ENCODE measurements at places on chromosomes 12 and 14.

GRCh38 chr14:88060576-88060975, 55.6 kb downstream of the GPR65 start:
- no peak for DNase-seq

DNA sequence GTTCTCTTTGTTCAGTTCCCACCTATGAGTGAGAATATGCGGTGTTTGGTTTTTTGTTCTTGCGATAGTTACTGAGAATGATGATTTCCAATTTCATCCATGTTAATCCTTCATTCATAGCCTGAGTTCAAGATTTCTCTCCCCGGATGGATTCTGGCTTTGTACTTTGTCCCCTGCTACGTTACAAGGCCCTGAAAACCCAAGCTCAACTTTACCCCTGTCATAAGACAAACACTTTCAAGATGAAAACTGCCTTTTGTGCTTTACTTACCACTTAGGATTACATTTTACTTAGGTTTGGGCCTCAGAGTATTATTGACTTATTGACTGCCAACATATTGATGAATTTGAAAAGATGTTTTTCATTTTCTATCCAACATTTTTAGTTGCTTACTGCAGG, 36.3 kb downstream of the FOXA1 start:
- no peak for DNase-seq

DNA sequence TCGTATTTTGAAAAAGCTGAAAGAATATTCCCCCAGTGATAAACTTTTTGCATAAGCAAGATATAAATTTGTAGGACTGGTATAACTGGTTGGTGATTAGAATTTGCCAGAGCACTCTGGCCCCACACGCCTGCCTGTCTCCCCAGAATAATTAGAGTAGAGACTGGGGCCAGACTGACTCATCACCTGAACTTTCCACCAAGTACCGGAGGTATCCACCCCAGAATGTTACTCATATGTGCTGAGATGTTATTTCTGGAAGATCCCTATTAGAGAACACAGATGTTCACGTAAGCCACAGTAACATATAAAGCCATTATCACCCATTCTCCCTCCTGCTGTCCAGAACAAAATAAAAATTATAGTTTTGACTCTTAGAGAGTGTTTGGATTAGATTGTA, 49.5 kb upstream of the PIWIL1 start:
- DNase-seq: no peak

- no peak for DNase-seq
Observed at GRCh38 chr12:71475280-71475679, 35.7 kb downstream of the LGR5 start.

GRCh38 chr14:92264195-92264594, 58.8 kb upstream of the SLC24A4 start:
- DNase-seq: peak; percentile 54

- no peak for DNase-seq
Observed at GRCh38 chr12:113464852-113465719, 6.6 kb downstream of the LHX5 start.

DNA sequence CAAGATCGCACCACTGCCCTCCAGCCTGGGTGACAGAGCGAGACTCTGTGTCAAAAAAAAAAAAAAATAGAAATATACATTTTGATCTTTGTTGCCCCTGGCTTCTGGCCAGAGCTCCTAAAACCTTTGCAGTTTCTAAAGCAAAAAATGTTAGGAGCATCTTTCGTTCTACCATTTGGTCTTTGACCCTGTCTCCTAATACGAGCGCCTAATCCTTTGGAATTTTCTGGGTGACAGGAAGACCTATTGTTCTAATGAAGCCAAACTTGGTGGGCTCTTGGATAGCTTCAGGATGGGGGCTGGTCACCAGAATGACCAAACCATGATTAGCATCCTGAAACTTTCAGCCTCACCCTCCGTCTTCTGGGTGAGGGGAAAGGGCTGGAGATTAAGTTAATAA, 32.3 kb upstream of the CLIP1 start:
- DNase-seq: no peak

- DNase-seq: no peak
Observed at GRCh38 chr12:91023326-91024004, 18.7 kb upstream of the EPYC start.

- DNase-seq: no peak
Observed at GRCh38 chr12:115430636-115431035, 746.7 kb upstream of the TBX3 start.

DNA sequence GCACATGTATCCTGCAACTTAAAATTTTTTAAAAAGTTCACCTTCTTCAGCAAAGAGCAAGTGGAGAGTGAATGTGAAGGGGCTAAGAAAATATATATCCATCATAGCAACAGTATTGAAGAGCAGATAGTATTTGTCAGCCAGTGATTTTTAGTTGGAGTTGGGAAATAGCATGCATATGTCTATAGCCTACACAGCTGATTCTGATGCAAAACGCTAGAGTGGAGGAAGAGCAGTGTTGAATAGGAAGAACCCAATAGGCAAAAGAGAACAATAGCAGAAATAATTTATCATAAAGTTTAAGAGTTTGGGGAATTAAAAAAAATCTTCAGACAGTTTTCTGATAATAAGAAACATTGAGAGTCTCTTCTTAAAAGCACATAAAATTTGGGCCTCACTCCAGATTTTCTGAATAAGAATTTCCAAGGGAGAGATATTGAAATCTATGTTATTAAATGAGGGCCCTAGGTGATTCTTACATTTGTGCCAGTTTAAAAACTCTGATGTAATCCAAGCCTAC, 12.0 kb downstream of the PDE6H start:
- peak; percentile 31 for DNase-seq

DNA sequence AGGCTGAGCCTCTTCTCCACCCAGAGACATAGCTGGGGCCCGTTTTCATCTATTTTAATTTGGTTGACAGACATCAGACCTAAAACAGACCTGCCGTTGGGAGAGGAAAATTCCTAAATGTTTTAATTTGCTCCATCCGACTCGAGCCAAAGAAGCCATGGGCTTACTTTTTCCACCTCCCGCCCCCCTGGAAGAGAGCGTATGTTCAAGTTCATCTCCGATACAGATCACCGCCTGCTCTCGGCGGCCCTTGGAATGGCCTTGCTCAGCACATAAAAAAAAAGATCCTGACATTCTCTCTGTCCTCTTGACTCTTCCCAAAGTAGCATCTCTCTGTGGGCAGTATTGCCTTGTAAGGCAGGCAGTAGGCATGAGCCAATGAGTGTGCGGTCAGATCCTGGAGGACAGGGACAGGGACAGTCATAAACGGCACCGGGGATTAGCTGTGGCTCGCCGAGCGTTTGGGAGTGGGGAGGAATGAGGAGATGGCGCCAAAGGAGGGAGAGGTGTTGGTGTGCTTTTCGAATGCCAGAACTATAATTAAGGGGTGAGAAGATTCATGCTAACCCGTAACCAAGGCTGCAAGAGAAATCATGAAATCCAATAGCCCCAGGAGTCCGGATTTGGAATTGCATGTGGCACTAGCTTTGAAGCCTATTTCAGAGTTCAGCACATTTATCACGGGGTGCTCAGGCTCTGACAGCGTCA, 47.9 kb upstream of the MEG3 start:
- DNase-seq: no peak

GRCh38 chr12:25794571-25794970, 163.9 kb upstream of the RASSF8 start:
- no peak for DNase-seq

- peak; percentile 58 for DNase-seq
Observed at GRCh38 chr12:114769634-114770033, 85.7 kb upstream of the TBX3 start.

DNA sequence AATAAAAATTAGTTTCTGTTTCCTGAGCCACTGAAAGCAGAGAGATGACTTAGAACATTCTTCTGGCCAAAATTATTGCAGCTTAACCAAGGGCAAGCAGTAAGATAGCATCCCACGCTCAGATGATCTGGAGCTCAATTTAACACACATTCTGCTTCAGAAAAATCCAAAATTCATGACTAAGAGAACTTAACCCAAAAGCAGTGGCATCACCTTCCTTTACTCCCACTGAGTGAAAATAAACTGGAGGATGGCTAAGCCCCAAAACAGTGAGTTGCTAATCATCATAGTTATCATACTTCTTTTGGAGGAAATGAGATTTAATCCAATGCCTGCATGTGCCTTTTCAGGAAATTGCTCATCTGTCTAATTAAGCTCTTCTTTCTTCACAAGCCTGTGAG, 195.4 kb downstream of the DUSP6 start:
- peak; percentile 61 for DNase-seq

- DNase-seq: peak; percentile 96
Observed at GRCh38 chr12:89162589-89163261, 189.6 kb downstream of the DUSP6 start.

- no peak for DNase-seq
Observed at GRCh38 chr12:93702707-93703315, 25.6 kb downstream of the CRADD start.

- DNase-seq: no peak
Observed at GRCh38 chr12:50218386-50218785, 51.2 kb upstream of the CERS5 start.

DNA sequence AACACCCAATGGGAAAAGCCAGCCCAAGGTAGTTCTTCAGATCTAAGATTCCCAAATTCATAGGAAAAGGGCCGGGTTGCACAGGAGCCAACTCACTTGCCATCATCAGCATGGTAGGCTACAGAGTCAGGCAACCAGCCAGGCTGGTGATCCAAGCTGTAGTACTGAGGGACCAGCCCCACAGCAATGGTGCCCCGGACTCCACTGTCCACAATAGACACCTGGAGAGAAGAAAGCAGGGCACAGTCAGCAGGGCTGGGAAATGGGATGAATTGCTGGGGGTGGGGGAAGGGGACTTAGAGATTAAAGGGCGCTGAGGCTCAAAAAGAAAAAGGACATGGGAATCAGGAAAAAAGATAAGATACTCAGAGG, 4.2 kb downstream of the SPRYD3 start:
- no peak for DNase-seq

GRCh38 chr14:76929927-76930326, 98.6 kb downstream of the IRF2BPL start:
- DNase-seq: peak; percentile 89

GRCh38 chr12:52645982-52646381, 6.0 kb downstream of the KRT2 start:
- DNase-seq: peak; percentile 62

DNA sequence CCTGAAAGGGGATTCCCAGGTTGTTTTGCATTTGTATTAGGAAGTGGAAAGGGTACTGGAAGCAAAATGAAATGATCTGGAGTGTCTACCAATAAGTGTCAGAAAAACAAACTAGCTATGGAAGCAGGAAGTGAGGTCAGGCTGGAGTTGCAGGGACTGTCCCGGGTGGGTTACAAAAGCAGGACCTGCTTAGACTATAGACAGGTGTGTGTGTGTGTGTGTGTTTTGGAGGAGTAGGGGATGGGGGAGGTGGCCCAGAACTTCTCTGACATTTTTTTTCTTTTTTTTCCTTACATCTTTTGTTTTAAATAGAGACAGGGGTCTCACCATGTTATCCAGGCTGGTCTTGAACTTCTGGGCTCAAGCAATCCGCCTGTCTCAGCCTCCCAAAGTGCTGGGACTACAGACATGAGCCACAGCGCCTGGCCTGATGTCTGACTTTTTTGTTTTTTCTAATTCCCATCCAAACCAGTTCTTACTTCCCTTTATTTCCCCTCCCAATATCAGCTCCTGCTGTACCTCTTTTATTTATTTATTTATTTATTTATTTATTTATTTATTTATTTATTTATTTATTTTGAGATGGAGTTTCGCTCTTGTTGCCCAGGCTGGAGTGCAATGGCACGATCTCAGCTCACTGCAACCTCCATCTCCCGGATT, 512 bp upstream of the RND1 start:
- no peak for DNase-seq

- no peak for DNase-seq
Observed at GRCh38 chr14:68405961-68406360, 386.9 kb downstream of the ZFP36L1 start.

DNA sequence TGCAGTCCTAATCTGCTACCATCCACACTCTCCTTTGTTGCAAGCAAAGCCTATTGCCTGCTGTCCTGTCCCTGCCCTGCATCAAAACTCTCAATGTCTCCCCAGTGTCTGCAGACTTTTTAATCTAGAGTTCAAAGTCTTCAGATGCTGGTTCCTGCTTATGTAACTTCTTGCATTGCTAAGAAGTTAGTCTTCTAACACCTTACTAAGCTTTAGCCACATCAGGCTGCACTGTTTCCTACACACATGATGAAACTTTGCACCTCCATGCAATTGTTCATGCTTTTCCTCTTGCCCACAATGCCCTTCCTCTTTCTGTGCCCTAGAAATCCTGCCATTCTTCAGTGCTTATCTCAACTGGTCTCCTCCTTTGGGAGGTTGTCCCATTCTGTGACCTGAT, 16.2 kb upstream of the DICER1 start:
- DNase-seq: peak; percentile 63

DNA sequence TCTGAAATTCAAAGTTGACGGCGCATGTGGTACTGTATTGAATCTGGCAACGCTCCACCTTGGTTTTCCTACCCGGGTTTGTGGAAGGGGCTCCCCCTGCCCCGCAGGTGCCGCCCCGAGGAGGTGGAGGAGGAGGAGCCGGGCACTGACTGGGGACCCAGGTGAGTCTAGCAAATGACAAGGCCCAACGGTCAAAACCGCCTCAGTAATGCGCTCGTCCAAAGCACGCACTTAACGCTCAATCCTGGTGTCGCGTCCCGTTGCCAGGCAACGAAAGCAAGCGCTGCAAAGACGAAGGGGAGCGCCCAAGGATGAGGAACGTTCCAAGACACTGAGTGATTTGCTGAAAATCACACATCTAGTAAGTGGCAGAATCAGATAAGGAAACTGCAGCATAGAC, 24.0 kb upstream of the CLEC4E start:
- DNase-seq: no peak

GRCh38 chr12:107344035-107344808, 250.9 kb upstream of the CRY1 start:
- DNase-seq: no peak

GRCh38 chr12:8699714-8700113, 1.9 kb downstream of the RIMKLB start:
- DNase-seq: peak; percentile 37

DNA sequence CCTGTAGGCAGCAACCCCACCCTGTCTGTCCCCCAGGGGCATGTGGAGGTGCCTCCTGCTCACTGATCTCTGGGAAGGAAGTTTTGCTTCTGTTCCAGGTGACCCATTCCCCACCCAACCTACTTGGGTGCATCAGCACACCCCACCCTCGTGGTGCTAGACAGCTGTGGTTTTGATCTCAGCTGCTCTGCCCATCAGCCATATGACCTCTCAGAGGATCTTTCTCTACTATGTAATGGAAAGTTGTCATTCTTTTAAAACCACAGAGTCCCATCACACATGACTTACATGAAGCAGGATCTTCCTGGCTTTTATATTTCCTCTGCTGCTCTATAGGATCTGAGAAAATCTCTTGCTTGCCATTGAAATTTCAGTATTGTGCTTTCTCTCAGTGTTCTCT, 13.5 kb upstream of the KRT82 start:
- DNase-seq: no peak

GRCh38 chr12:48980953-48981756, 3.0 kb downstream of the WNT1 start:
- peak; percentile 64 for DNase-seq

DNA sequence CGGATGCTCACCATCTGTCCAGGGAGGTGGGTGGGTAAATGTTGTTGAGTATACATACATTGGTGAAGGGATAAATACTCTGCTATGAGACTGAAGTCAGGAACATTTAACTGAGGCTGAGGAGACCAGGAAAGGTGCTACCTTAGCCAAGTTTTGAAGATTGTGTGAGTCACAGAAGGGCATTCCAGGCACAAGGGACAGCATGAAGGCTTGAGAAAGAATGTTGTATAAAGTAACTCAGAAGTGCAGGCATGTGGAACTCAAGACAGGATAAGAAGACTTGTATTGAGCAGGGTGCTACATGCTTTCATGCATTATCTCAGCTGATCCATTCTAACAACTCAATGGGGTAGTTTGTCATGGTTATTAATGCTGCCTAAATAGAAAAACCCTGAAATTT, 112.7 kb downstream of the IPO8 start:
- no peak for DNase-seq

- no peak for DNase-seq
Observed at GRCh38 chr12:109915171-109916040, 15.3 kb downstream of the TCHP start.
